ENCODE measurements at places on chromosomes 4 and X. TPM values are rescaled to one million over a fixed set of nuclear protein-coding genes. Genes with fewer than 3 reads are reported as not detected.

GRCh38 chrX:41095174-41095573, 9.9 kb downstream of the USP9X start:
- H3K27me3 ChIP-seq = no peaks in the 10 kb centered on the region
- no peaks in the 10 kb centered on the region for H3K36me3 ChIP-seq
- no peak for DNase-seq
- H3K4me1 ChIP-seq = peaks cover 67% of the 10 kb centered on the region
- H3K4me3 ChIP-seq = no peak overlapping the region

- H3K36me3 ChIP-seq = no peaks in the 10 kb centered on the region
- DNase-seq = no peak
- H3K4me3 ChIP-seq = no peak overlapping the region
- H3K27me3 ChIP-seq = no peaks in the 10 kb centered on the region
- H3K4me1 ChIP-seq = no peaks in the 10 kb centered on the region
These were observed 27.7 kb downstream of the CDKN2AIP start for GRCh38 chr4:183471946-183472708.

DNA sequence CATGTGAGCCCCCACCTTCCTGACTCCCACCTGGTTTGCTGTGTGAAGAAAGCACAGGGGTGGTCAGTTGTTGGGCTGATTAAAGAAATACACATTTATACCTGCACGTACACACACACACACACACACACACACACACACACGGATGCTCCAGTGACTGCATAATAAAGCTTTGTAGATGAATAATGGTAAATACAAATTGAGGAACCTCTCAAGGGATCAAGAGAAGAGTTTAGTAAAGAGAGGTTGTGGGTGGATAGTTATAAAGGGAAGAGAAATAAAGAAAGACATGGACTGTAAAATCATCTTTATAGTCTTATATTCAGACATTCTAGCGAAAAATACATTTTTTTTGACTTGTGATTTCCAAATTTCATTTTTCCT, 144.1 kb downstream of the MGST2 start:
- H3K4me3 ChIP-seq = no peak overlapping the region
- peaks cover 19% of the 10 kb centered on the region for H3K4me1 ChIP-seq
- no peak overlapping the region for H3K27ac ChIP-seq
- H3K27me3 ChIP-seq = no peaks in the 10 kb centered on the region

DNA sequence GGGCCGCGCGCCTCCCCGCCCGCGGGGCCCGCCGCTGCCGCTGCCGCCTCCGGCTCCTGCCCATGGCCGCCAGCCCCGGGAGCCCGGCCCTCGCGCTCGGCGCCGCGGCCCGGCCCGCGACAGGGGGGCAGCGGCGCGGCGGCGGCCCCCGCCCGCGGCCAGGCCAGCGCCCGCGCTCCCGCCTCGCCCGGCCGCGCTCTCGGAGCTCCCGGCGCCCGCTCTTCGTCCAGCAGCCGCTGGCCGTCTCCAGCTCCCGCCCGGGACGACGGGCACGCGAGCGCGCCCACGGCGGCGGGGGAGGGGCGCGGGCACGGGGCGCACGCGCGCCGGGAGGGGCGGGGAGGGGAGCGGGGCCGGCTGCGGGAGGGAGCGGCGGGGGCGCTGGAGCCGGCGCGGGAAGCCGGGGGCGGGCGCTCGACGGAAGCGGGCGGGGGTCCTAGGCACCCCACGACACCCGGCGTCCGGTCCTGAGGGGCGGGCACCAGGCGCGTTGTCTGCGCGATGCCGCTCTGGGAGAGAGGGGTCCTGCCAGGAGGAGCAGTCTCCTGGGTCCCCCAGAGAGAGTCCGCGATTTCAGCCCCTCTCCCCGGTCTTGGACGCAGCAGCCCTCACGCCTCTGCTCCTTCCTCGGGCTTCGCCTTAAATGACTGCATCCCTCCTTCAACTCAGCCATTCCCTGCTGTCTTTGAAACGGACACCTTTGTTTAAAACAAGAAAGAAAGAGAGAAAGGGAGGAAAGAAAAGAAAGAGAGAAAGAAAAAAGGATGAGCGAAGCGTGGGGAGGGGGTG, 490 bp upstream of the PDZD4 start:
- DNase-seq = no peak
- peaks cover 14% of the 10 kb centered on the region for H3K4me1 ChIP-seq
- H3K4me3 ChIP-seq = peak overlapping the region; percentile 30
- no peaks in the 10 kb centered on the region for H3K36me3 ChIP-seq

DNA sequence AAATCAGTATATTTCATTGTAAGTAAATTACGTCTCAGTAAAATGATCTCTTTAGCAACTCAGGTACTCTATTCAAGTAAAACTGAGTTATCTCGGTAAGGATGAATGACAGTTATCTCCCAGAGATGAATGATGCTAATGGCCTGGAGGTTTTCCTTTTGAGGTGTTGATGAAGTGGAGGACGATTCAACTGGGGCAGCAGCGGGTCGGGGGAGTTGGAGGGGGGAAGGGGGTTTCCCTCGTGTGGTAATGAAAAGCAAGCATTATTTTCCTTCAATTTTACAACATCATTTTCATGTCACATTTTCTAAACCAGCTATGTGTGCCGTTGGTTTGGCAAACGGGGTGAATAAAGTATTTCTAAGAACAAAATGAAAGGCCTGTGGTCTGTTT, 92.4 kb upstream of the ATXN3L start:
- no peaks in the 10 kb centered on the region for H3K27me3 ChIP-seq
- no peaks in the 10 kb centered on the region for H3K4me1 ChIP-seq
- DNase-seq = no peak
- H3K27ac ChIP-seq = no peak overlapping the region
- no peaks in the 10 kb centered on the region for H3K36me3 ChIP-seq

- H3K27me3 ChIP-seq = no peaks in the 10 kb centered on the region
- H3K27ac ChIP-seq = no peak overlapping the region
- peaks cover 38% of the 10 kb centered on the region for H3K36me3 ChIP-seq
- no peak for DNase-seq
- no peak overlapping the region for H3K4me3 ChIP-seq
- no peaks in the 10 kb centered on the region for H3K4me1 ChIP-seq
These were observed 56.9 kb downstream of the ACOX3 start for GRCh38 chr4:8383451-8384160.

GRCh38 chrX:115030625-115031024, 13.2 kb upstream of the IL13RA2 start:
- H3K4me1 ChIP-seq = no peaks in the 10 kb centered on the region
- H3K27me3 ChIP-seq = no peaks in the 10 kb centered on the region
- H3K4me3 ChIP-seq = no peak overlapping the region
- no peak for DNase-seq
- H3K36me3 ChIP-seq = no peaks in the 10 kb centered on the region

DNA sequence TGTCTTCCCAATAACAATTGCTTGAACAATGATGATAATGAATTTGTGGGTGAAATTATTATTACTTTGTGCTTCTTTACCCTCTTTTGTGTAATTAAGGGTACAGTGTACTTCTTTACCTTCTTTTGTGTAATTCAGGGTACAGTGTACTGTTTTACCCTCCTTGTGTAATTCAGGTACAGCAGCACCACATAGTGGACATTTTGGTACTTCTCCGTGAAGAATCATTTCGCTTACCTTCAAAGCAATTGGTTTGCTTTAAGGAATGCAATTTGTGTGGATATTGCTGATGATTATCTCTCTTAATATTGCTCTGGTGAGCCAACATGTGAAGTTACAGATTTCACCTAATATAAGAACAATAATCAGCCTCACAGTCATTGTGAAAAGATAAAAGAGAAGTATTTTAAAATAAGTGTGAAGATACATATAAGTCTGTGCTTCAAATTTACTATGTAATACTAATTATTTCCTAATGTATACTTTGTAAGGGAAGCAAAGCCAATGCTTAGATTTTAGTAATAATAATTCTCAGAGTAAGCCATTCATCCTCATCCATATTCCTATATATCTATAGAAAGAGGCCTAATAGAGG, 27.2 kb upstream of the SEC24B start:
- no peaks in the 10 kb centered on the region for H3K27me3 ChIP-seq
- no peaks in the 10 kb centered on the region for H3K4me1 ChIP-seq
- no peaks in the 10 kb centered on the region for H3K36me3 ChIP-seq
- H3K27ac ChIP-seq = no peak overlapping the region
- DNase-seq = no peak

- DNase-seq = no peak
- H3K4me3 ChIP-seq = peak within 1 kb of the TSS; percentile 1
- H3K27me3 ChIP-seq = no peaks in the 10 kb centered on the region
- H3K4me1 ChIP-seq = peaks cover 51% of the 10 kb centered on the region
- no peaks in the 10 kb centered on the region for H3K36me3 ChIP-seq
- H3K27ac ChIP-seq = peak within 1 kb of the TSS; percentile 91
These were observed at the start of gene SLC2A9 for GRCh38 chr4:10020871-10021652. TSS of gene SLC2A9 (minus strand) at chr4:10021497. CDS start at chr4:10021429, 68 bp downstream.

DNA sequence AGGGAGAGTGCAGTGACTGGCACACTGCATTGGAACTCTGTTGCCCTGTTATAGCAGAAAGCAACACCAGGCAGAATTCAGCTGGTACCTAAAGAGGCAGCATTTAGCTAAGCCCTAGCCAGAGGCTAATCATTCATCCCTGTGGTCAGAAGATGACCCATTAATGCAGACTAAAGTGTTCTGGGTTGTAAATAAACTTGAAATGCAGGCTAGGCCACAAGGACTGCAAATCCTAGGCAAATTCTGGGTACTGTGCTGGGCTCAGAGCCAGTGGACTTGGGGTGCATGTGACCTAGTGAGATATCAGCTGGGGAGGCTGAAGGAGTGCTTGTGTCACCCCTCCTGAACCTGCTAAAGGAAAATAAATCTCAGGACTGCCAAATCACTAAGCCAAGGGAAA, 91.2 kb downstream of the LPAR4 start:
- no peaks in the 10 kb centered on the region for H3K4me1 ChIP-seq
- no peaks in the 10 kb centered on the region for H3K36me3 ChIP-seq
- no peak overlapping the region for H3K4me3 ChIP-seq
- no peak overlapping the region for H3K27ac ChIP-seq

DNA sequence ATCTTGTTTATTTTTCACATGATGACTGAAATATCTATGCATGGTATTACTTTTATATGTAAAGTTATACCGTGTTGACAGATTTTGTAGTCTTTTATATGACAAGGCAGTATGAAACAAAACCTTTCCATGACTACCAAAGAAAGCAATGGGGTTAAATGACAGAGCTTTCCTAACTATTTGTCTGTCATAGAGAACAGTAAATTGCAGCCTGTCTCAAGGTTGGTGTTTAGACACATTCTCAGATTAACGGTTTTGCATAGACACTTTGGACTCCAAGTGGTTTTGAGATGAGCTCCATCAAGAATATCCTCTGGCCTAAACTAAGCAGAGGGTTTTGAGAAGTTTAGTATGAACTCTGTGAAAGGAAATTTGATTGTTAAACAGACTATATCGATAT, 180.7 kb upstream of the TENM3 start:
- no peaks in the 10 kb centered on the region for H3K36me3 ChIP-seq
- H3K27me3 ChIP-seq = no peaks in the 10 kb centered on the region
- DNase-seq = no peak
- no peak overlapping the region for H3K27ac ChIP-seq
- H3K4me3 ChIP-seq = no peak overlapping the region

DNA sequence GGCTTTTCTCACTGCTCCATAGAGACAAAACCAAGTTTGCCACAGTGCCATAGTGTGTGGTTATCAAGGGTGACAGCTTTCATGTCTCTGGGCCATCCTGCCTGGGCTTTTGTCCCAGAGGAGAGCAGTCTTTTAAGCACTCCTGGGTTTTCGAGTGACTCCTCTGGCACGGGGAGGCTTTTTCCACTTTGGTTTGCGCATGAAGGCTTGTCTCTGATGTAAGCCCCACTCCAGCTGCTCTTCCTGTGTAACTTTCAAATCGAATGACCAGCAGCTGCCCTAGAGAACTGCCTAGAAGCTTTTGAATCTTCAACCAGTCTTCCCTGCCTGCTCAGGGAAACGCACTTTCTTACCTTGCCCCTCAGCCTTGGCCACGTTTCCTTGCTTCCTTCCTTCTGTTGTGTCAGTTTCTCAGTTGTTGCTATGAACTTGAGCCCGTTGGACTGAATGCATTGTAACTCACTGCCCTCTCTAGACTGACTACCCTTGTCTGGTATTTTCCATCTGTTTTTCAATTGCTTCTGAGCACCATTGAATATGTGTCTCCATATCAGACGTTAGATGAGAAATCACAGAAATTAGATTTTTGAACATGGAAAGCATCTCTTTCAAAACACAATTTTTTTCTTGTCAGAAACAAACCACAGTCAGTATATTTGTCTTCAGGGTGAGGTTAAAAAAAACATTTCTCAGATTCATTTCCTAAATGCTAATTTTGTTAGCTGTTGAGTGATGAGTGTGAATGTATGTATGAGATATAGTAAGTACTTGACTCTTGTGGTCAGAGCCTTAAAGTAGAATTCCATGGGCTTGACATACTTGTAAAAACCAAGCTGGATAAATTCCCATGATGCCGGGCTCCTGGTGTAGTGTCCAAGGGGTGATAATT, 45.3 kb downstream of the SLC9A6 start:
- no peaks in the 10 kb centered on the region for H3K36me3 ChIP-seq
- H3K27me3 ChIP-seq = no peaks in the 10 kb centered on the region
- H3K4me1 ChIP-seq = peaks cover 10% of the 10 kb centered on the region
- peak overlapping the region; percentile 68 for H3K27ac ChIP-seq
- no peak for DNase-seq

- peak overlapping the region; percentile 80 for H3K27ac ChIP-seq
- peak overlapping the region; percentile 68 for H3K4me3 ChIP-seq
- H3K4me1 ChIP-seq = no peaks in the 10 kb centered on the region
- no peaks in the 10 kb centered on the region for H3K27me3 ChIP-seq
These were observed 1.1 kb downstream of the HSPA4L start for GRCh38 chr4:127783026-127783769.

DNA sequence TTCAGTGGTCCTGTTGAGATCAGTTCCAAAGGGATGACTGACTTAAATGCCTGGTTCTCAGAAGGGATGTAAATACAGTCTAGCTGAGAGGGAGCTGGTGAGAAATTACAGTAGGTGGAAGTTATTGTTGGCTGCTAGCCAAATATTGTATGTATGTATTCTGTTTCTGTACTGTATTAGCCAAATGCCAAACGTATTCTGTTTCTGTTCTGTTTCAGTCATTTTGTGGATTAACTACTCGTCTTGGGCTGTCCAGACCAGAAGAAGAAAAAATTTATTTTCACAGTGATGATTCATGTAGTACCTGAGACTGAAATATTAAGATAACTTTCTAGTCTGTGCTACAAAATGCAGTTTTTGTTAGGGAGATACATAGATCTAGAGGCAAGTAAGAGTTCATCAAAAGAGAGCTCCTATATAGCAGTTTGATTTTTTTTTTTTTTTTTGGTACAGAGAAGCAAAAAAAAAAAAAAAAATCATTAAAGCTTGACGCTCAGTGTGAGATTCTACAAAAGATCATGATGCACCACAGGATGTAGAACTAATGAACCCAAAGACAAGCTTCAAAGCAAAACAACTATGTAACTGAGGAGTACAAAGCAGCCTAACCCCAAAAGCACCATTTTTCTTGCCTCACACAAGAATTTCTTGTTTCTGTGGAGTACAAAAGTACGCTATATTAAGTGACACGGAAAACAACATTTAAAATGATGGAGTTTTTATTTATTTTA, 54.8 kb downstream of the CASP6 start:
- no peak overlapping the region for H3K27ac ChIP-seq
- no peaks in the 10 kb centered on the region for H3K4me1 ChIP-seq
- DNase-seq = no peak
- H3K4me3 ChIP-seq = no peak overlapping the region
- H3K27me3 ChIP-seq = no peaks in the 10 kb centered on the region

NHSL2 gene
- 12.3 TPM for total RNA-seq

PF4V1 gene
- not detected for total RNA-seq

PFKFB1 gene
- total RNA-seq = not detected

SUPT20HL1 gene
- not detected for total RNA-seq

AFM gene
- total RNA-seq = not detected

All from vagina (tissue), 2 donors.